ENCODE measurements at places on chromosomes 5 and 9.

GRCh38 chr5:141757402-141757801 is 75.4 kb upstream of the ARAP3 start:
- DNase-seq: no peak

GRCh38 chr9:80435591-80435990 is 863.8 kb downstream of the TLE4 start:
- DNase-seq: no peak

DNA sequence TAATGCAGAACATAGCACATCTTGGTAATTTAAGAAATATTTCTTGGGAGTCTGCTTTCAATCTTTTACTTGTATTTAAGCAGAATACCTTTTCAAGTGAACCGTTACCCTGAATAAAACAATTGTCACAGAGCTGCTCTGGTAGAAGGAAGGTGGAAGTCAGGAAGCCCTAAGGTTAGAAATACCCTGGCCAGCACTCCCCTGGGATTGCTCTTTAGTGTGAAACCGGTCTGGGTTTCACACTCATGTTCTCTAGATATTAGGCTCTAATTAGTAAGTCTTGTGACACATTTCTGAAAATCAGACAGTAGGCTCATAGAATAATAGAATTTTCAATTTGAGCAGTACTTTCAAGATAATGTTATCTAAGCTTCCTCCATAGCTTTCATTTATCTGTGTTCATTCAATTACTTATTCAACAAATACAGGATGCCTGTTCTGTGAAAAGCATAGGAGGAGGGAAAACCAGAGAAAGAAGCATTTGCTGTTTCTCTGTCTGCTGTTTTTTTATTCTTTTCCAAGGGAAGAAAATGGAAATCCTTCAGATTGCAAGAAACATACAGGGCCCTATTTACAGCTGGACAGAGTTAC is 825.5 kb downstream of the TLR4 start:
- no peak for DNase-seq

DNA sequence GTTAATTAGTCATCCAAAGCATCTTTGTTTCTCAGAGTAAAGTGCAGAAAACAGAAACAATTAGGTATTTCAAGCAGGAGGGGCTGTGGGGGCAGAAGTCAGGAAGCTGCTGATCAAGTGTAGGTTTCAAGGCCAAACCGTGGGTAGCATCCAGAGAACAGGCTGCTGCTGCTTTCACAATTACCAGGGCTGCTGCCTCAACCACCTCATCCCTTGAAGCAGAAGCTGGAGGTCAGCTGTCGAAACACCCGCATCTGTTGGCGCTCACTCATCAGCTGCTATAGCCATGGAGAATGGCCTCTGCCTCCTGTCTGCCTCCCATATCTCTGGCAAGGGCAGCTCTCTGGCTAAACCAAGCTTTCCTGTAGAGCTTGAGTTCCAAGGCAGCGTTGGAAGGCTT is 122.9 kb upstream of the OSMR start:
- DNase-seq: no peak

- DNase-seq: no peak
Observed at GRCh38 chr9:110880189-110880588, 158.1 kb downstream of the LPAR1 start.

- DNase-seq: no peak
Observed at GRCh38 chr5:16140944-16141343, 38.6 kb downstream of the MARCHF11 start.

DNA sequence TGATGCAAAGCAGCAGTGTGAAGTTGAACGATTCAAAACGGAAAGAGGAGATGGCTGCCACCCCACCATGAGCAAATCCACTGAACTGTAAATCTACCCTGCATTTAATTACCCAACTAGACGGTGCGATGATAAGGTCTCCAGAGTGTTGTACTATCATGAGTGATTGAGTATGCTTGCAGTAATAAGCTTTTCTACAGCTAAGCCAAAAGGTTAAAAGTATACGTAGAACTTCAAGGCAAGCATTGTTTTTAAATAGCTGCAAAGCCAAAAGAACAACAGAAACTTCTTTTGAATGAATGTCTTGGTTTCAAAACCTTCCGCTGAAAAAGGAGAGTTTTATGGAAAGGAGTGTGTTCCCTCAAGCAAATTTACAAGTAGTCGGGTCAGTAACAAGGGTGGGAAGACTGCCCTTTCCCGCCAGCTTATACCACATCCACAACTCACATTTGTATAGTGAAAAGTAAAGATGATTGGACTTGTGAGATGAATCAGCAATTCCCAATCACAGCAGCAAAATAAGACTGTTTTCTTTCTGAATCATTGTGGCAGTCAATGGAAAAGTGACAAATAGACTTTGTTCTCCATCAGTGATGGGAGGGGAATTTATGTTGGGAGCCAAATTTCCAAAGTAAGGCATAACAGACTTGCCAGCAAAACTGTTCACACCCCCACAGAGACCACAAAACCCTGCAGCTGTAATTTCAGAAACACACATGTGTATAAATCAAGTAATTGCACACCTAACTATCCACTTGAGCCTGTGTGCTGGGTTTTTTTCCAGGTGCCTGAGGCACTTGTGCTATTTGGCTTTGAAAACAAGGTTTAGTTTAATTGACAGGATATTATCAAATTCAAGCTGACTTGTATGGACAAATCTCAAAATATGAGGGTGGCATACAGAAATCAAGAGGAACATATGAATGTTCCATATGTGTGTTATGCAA is 407.7 kb upstream of the GRAMD2B start:
- DNase-seq: no peak

DNA sequence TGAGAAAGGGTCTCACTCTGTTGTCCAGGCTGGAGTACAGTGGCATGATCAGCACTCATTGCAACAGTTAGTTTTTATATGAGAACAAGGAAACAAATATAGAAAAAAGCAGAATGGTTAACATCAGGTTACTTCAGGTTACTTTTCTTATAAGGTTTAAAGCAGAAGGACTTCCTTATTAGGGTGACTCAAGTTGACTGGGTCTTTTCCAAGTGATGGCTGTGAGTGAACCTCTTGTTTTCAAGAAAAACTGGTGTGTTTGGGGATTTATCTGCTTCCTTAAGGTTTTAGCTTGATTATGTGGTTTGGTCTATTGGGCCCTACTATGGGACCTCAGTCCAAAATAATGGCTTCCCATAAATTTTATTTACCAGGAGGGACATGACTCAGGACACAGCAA is 99.2 kb downstream of the ARRDC3 start:
- DNase-seq: no peak

- DNase-seq: no peak
Observed at GRCh38 chr5:36300927-36301540, 668 bp downstream of the RANBP3L start.
